ENCODE measurements at places on chromosomes 5 and 9.

- DNase-seq: no peak
Observed at GRCh38 chr5:109688630-109688969, 1.1 kb upstream of the MAN2A1 start.

DNA sequence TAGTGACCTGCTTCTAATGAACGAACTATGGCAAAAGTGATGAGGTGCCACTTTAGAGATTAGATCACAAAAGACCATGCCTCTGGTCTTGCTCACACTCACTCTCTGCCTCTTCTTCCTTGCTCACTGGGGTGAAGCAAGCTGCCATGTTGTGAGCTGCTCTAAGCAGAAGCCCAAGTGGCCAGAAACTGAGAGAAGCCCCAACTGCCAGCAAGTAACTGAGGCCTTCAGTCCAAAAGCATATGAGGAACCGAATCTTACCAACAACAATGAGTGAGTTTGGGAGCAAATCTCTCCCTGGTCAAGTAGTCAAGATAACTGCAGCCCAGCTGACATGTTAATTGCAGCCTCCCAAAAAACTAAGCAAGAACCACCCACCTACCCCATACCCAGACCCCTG, 126.0 kb upstream of the ACO1 start:
- no peak for DNase-seq

DNA sequence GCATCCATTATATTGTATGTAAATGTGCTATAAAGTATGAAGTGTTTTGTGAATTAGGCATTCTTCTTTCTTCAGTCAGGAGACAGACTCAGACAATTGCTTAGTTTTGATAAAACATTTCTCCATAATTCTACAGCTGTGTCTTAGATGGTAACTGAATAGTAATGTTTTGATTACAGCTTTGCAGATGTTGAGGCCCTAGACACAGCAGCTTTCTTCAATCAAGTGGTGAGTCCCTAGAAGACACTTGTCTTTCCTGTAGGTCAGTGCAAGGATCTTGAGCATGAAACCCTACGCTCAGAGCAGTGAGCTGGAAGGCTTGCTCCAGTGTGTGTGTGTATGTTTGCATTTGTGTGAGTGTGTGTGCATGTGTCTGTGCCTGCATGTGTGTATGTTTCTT, 46.8 kb upstream of the CD180 start:
- DNase-seq: no peak

GRCh38 chr5:105554568-105555169, 1992.1 kb upstream of the NUDT12 start:
- DNase-seq: no peak

DNA sequence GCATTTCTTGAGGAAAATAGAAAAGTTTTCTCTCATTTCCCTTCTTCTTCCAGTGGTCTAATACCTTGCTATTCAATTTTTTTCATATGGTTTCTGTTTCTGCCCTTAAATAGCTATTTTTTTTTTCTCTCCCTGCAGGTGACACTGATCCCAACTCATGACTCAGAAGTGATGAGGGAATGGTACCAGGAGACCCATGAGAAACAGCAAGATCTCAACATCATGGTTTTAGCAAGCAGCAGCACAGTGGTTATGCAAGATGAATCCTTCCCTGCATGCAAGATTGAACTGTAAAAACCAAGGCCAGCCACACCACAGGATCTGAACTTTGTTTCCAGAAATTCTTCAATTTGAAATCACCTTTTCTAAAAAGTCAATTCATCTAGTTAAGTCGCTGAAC, 97.7 kb downstream of the MAP1B start:
- DNase-seq: no peak

DNA sequence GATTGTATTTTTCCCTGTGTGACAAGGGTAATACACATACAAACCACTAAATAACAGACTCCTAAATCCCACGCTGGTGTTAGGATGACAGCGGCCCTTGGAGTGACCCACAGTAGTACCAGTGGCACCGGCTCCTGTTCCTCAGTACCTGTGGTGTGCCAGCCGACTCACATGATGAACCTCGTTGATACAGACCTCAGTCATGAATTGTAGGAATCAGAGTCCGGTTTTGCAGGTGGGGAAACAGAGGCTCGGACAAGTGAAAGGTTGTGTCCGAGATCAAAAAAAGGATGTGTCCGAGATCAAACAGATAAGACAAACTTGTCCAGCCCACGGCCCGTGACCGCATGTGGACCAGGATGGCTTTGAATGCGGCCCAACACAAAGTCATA, 78.0 kb downstream of the AMBP start:
- no peak for DNase-seq

DNA sequence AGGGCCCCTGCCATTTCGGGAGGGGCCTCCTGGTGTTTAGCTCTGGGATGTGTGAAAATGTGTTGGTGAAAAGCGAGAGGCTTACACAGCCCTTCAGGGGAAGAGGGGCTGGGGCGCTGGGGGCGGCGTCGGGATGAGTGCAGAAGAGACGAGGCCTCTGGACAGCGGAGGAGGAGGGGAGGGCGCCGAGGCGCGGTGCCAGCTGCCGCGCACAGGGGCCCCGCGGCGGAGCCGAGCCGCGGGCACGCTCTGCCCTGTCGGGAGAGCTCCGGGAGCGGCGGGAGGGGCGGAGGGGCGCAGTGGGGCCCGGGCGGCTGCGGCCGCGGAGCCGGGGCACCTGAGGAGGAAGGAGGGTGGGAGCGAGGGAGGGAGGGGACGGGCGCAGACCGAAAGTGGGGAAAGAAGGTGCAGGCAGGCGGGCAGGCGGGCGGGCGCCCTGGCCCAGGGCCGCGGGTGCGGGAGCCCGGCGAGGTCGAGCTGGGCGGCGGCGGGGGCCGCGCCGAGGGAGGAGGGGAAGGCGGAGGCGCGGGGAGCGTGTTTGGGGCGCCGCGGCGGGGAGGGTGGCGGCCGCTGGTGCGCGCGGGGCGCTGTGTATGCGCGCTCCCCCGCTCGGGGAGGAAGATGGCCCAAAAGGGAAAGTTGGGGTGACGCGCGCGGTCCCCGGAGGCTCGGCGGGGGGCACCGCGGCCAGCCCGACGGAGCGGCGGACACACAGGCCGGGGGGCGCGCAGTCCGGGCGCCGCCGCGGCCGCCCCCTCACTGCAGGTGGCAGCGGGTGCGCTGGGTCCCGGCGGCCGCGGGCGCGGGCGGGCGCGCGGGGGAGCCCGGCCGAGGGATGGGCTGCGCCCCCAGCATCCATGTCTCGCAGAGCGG, at the start of gene PDE8B:
Gene PDE8B, plus strand, starts transcription at position 590 of the 873 bp plus-strand sequence. Its CDS starts 246 bp downstream, at position 836.
- peak; percentile 71 for DNase-seq

- DNase-seq: no peak
Observed at GRCh38 chr9:7707934-7708333, 91.6 kb downstream of the DMAC1 start.

- no peak for DNase-seq
Observed at GRCh38 chr5:82894716-82895115, 182.5 kb downstream of the TMEM167A start.

- peak; percentile 97 for DNase-seq
Observed at GRCh38 chr5:131165119-131165727, at the start of gene HINT1. HINT1 (minus strand) TSS chr5:131165256; CDS start chr5:131165205, 51 bp downstream.
